Natural killer cell (primary cell): ENCODE measurements at places on chromosomes 5 and 9. TPM values are rescaled to one million over a fixed set of nuclear protein-coding genes. Genes with fewer than 3 reads are reported as not detected.

- no peak for DNase-seq
These were observed 21.1 kb upstream of the CDC42SE2 start for GRCh38 chr5:131242728-131243255.

TNC gene
- not detected for total RNA-seq

- no peak for DNase-seq
These were observed 60.1 kb downstream of the GADD45G start for GRCh38 chr9:89664896-89665329.

DNA sequence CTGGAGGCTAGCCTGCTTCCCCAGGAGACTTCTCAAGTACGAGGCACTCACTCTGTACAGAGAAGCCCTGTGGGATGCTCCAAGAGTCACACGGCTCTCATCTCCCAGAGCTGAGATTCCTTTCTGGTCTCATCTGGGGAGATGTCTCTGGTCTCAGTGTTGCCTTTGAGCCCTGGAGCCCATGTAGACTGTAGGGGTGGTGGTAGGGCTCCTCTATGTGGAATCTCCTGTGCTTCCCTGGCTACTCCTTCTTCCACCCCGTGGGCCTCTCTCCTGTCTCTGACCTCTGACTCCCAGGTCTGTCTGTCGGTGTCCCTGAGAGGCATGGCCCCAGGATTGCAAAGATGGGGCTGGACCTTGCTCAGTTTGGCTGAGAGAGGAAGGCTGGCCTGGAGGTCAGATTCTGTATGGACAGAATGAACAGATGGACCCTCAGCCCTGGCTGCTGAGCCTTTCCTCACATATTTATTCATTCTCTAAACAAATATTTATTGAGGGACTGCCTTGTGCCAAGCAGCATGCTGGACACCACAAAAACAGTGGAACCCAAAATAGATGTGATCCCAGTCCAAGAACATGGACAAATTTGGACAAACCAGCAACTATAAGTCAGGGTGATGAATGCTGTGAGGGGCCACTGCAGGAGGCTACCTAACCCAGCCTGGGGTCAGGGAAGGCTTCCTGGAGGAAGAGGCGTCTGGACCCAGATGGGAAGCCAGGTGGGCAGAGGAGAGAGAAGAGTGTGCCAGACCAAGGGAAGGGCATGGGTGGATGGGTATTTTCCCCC lies 2.6 kb downstream of the CCL19 start:
- no peak for DNase-seq

- DNase-seq: peak; percentile 42
These were observed 32.7 kb upstream of the FSD1L start for GRCh38 chr9:105414947-105415661.

AFAP1L1 gene
- 1.5 TPM for total RNA-seq

THBS4 gene
- total RNA-seq: 0.48 TPM

DNA sequence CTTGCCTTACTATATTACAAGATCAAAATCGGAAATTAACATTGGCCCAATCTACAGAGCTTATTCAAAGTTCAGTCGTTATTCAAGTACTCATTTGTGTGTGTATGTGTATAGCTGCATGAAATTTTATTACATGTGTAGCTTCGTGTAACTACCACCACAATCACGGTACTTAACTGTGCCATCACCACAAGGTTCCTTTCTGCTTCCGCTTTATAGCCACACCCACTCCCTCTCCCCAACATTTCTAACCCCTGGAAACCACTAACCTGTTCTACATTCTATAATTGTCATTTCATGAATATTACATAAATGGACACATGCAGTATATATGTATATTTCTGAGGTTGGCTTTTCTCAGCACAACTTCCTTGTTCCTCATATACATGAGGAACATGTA lies 4.0 kb upstream of the TEX48 start:
- no peak for DNase-seq

DNA sequence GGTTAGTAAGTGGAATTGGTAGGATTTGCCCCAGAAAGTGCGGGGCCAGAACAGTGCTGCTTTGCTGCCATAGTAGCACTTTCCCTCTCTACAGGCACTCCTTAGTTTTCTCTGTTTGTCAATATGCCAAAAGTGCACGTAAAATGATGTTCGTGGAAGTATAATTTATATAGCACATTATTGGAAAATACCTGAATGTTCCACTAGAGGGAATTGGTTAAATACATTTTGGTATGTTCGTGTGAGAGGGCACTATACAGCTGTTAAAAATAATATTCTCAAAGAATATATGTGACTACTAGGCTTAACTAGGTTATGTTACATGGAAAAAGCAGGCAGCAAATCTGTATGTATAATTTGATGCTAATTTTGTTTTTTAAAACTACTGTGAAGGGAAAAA lies 184.0 kb upstream of the GDNF start:
- no peak for DNase-seq

- DNase-seq: no peak
These were observed 135.2 kb downstream of the GNAQ start for GRCh38 chr9:77896269-77896937.

IFNA13 gene
- total RNA-seq: not detected

ANKRD31 gene
- 0.12 TPM for total RNA-seq

GRCh38 chr9:102631559-102631958 lies 363.6 kb upstream of the CYLC2 start:
- DNase-seq: no peak

DNA sequence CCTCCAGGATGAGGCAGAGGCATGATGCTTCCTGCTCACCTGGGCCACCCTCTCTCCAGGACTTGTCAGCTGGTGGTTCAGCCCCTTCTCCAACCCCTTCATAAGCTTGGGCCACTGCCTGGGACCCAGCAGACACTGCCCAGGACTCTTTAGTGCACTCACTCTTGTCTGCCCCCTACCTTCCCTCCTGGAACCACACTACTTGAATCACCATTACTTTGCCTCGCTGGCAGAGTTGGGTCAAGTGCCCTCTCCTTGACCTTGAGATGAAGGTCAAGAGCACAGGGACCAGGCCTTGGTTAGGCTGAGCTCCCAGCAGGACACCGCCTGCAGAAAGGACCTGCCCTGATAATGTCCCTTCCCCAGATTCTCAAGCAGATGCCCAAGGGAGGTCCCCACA lies 8.5 kb upstream of the ENDOG start:
- no peak for DNase-seq

- DNase-seq: no peak
These were observed 108.2 kb downstream of the AUH start for GRCh38 chr9:91253488-91253887.

GRCh38 chr5:13348568-13348967 lies 595.9 kb downstream of the DNAH5 start:
- DNase-seq: no peak

CAVIN4 gene
- total RNA-seq: 0.41 TPM

GRCh38 chr5:143179126-143179740 lies 224.3 kb downstream of the NR3C1 start:
- DNase-seq: no peak

PPP2R2B gene
- 44.9 TPM for total RNA-seq

DNA sequence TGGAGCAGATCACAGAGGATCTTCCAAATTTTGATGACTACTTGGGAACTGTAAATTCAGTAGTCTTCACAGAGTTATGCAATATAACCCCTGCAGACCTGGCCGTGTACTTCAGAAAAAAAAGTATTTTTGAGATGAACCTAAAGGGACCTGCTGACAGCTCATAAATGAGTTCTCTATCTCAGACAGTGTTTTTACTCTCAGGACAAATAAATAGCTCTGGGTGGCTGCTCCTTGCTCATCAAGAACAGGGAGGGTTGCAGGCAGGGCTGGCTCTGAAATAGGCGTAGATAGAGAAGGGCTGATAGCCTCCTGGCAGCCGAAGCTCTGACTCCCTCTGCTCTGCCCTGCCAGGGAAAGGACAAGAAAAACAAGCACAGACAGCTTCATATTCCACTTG lies 64.8 kb downstream of the PLAC8L1 start:
- no peak for DNase-seq

- DNase-seq: no peak
These were observed 100.2 kb downstream of the INSYN2B start for GRCh38 chr5:169880012-169880663.

- DNase-seq: no peak
These were observed 68.0 kb downstream of the RETREG1 start for GRCh38 chr5:16548812-16549211.

ZNF300 gene
- total RNA-seq: 5.8 TPM
